ENCODE measurements at places on chromosomes 6 and 20.

- DNase-seq, result no peak
Observed at GRCh38 chr6:30543821-30544220, 12.5 kb downstream of the GNL1 start.

- DNase-seq, result no peak
Observed at GRCh38 chr6:70051197-70052124, 185.1 kb downstream of the COL19A1 start.

DNA sequence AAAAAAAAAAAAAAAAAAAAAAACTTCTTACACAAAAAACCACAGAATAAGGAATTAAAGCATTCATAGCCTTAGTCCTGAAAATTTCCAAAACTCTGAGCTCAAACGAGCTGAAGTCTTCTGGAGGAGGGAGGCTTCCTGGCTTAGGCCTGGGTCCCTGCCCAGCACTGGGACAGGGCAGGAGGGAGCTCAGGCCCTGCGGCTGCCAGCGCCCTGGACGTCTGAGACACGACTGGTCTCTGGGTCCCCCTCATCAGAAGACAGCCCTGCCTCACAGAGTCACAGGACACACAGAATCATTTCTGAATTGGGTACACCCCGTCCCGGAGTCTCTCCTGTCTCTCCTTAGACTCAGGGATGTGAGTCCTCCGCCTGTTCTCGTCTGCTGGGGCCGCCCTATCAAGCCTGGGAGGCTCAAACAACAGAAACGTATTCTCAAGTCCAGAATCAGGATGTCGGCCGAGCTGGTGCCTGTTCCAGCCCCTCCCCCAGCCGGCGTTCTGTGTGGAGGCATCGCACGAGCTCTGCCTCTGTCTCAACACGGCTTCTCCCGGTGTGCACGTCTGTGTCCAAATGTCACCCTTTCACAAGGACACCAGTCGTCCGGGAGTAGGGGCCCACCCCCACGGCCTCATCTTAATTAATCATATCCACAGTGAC lies 39.4 kb downstream of the ZBTB46 start:
- DNase-seq, result no peak

- DNase-seq, result no peak
Observed at GRCh38 chr6:53611889-53612288, 53.7 kb downstream of the KLHL31 start.

DNA sequence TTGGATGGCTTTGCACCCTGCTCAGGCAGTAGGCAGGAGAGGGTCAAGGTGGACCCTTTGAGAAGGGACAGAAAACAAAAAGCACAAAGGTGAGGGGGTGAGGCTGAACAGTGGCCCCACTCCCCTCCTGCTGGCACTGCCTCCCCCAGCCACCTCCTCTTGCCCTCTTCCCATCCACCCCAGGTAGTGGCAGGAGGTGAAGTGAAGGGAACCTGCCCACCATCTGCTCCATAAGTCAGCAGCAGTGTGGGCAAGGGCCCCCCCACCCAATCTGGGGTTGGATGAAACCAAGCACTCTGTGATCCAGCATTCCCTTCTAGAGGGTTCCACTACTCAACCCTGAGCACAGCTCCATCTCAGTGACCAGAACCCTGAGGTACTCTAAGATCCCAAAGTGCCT lies 26.1 kb upstream of the SLC22A7 start:
- DNase-seq, result no peak

DNA sequence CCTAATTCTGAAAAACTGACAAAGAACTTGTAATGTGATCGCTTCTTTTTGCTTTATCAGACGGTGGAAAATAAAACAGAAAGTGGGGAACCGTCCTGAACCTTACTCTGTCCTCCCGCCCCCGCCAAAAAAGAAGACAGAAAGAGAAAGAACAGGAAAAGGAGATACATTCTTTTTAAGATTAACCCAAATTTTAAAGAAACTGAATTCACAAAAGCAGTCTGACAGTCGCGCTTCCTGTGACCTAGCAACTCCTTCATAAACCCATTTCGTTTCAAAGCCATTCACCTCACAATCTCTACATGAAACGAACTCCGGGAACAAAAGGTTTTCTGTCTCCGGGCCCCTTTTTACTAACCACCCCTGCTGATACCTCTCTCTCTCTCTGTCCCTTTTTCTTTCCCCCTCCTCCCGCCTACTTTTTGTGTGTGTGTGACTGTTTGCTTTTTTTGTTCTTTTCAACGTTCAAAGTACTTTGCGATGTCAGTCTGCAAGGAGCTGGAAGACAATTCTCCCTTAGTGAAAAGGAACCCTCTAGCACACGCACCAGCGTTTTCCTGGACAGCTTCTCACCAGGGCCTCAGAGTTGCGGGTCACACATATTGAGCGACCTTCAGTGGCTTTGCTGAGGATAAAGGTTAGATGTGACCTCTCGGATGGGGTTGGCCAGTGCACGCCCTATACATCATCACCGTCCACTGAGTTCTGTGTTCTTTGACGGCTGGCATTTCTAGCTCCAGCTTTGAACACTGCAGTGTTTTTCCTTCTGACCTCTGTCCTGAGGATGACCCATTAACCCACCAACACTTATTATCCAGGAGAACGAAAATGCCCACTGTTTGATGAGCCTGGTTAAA lies 530 bp upstream of the NEDD9 start:
- peak; percentile 62 for DNase-seq

DNA sequence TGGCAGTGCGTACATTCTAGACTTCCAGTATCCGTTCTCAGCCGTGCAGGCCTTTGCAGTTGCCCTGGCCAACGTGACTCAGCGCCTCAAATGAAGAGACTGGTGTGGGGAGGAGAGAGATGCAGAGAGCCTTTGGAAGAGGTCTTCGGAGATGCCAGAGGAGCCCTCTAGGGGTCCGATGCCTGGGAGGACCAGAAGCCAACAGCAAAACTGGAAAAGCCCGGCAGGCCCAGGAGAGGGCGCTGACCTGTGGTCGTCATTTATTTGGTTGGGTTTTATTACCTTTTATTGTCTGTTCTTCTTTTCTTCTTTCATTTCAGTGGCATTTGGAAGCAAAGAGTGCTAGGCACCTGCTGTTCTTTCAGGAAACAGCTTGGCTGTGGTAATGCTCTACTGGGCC lies 53.3 kb upstream of the TMEM181 start:
- DNase-seq, result no peak

DNA sequence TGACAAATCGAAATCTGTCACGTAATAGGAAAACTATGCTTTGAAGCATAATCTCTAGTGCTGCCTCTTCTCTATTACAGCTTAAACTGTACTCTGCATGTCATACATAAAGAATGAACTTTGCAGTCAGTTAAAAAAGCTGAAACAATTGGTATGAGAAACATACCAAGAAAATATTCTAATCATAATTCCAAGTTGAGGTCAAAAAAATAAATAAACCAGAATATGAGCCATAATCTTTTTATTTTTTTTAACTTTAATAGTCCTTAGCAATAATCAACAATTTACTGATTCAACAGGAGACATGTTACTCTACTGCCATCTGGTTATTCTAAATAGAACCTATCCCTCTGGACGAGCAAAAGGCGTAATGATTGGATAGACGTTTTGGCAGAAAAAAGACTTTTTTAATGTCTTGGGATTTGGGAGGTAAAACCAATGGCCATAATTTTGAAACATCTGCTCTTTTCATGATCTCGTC lies 224.4 kb upstream of the FLRT3 start:
- no peak for DNase-seq

GRCh38 chr6:165081944-165082532 lies 227.4 kb downstream of the C6orf118 start:
- DNase-seq, result no peak
